ENCODE measurements at places on chromosomes 3 and 15.
A peak's percentile ranks its signal among the peaks of the same experiment; 100 is the strongest.

- DNase-seq, result no peak
Measured at GRCh38 chr15:25863111-25863967, at the start of gene ATP10A. TSS of gene ATP10A (minus strand) at chr15:25863327. CDS start at chr15:25863096, 231 bp downstream.

DNA sequence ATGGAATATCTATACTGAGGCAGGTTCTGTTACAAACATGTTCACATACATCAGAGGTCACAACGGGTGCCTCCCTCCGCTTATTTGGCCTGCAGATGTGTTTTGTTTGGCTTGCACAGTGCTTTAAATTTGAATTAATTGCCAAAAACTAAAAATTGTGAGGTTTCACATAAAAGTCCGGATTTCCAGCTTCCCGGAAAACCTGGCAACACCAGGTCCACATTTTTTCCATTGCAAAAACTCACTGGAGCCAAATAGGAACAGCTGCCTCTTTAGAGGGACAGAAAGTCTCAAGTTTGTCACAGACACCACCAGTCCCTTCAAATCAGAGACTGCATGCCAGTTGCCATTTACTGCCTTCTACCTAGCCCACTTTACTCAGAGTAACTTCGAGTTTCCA, 205.9 kb upstream of the MDFIC2 start:
- no peak for DNase-seq

GRCh38 chr3:109268181-109268580, 48.1 kb downstream of the DPPA2 start:
- DNase-seq, result no peak

GRCh38 chr3:149808209-149808829, 4.7 kb upstream of the RNF13 start:
- DNase-seq, result no peak

- no peak for DNase-seq
Measured at GRCh38 chr15:95162967-95163531, 931.7 kb downstream of the MCTP2 start.

- no peak for DNase-seq
Measured at GRCh38 chr3:24229468-24230221, 265.0 kb downstream of the THRB start.

GRCh38 chr3:127787071-127787490, 35.2 kb downstream of the MGLL start:
- peak; percentile 53 for DNase-seq

GRCh38 chr15:38112406-38112805, 140.2 kb upstream of the SPRED1 start:
- no peak for DNase-seq

DNA sequence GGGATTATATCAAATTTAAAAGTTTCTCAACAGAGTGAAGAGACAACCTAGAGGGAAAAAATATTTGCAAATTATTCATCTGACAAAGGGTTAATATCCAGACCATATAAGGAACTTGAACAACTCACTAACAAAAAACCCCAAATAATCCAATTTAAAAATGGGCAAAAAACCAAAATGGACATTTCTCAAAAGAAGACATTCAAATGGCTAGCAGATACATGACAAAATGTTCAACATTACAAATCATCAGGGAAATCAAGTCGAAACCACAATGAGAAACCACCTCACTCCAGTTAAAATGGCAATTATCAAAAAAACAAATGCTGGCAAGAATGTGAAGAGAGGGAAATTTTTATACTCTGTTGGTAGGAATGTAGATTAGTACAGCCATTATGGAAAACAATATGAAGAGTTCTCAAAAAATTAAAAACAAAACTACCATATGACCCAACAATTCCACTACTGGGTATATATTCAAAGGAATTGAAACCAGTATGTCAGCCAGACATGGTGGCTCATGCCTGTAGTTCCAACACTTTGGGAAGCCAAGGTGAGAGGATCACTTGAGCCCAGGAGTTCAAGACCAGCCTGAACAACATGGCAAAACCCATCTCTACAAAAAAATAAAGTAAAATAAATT, 88.5 kb downstream of the CSNK1G1 start:
- DNase-seq, result no peak

GRCh38 chr3:138774529-138775253, 60.0 kb downstream of the PIK3CB start:
- DNase-seq, result no peak

GRCh38 chr3:27714146-27714526, 8.0 kb downstream of the EOMES start:
- no peak for DNase-seq

GRCh38 chr3:129530251-129530791, 1.9 kb downstream of the RHO start:
- no peak for DNase-seq

DNA sequence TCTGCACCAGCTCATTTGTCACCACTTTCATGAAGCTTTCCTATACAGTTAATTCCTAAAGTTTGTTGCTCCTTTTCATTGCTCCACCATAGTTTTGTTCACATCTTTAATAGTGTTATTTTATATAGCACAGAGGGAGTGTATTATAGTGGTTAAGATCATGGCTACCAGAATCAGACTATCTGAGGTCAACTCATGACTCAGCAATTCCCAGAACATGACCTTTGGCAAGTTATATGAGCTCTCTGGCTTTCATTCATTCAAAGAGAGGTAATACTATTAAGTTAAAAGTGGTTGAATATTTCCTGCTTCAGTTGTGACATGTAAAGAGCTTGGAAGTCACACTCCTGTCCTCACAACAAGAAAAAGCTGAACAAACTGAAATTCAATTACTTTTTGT, 1073.5 kb downstream of the NAALADL2 start:
- no peak for DNase-seq

- DNase-seq, result no peak
Measured at GRCh38 chr3:190865828-190866227, 3.3 kb upstream of the GMNC start.

DNA sequence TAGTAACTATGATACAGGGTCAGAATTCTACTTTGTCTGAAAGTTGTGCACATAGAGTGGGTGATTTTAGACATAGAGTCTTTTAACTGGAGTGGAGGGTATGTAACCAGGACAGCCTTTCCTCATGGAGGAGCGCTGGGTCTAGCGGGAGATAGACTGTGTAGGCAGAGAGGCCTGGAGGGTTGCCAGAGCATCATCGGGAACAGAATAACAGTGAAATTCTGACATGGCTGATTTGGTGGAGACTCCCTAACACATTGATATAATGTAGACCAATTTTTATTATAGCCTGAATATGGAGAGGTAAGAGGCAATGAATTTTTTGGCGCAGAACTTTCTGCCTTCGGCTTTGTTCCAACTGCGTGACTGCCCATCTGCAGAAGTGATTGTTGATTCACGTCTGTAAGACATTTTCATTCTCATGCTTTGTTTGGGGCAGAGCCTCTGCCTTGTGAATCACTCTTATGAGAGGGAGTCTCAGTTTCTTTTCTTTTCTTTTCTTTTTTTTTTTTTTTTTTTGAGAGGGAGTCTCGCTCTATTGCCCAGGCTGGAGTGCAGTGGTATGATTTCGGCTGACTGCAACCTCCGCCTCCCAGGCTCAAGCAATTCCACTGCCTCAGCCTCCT, 16.0 kb downstream of the LPP start:
- no peak for DNase-seq

DNA sequence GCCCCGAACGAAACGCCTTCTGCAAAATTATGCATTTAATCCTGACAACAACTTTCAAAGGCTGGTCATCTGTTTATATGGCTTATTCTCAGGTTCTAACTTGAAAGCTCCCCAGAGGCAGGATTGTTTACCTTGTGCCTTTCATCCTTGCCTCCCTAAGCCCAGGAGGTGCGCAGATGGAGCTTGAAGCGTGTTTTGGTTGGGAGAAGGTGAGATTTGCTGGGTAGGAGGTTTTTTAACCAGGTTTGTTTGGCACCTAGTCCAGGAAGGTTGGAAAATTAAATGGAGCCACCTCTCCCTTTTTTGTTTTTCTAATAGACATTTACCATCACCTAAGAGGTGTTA, 675 bp downstream of the TSEN2 start:
- DNase-seq, result no peak

DNA sequence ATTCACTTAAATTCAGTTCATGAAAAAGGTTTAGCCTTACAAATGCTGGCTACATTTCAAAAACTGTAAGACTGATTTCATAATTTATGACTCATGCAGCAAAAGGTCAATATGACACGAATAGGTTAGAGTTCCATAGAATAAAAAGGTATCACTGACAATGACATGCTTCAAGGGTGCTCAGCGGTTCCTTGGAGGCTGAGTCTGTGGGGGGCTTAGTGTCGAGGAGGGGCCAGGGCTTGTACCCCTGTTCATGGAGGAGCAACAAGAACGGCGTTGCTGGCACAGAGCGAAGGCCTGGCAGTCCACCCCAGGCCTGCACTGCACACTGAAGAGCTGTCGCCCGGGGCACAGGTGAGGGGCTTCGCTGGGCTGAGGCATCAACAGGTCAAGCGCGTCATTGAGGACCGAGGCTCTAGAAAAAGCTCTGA, 174.2 kb downstream of the NR1D2 start:
- DNase-seq, result no peak

GRCh38 chr3:51974963-51975851, at the start of gene ABHD14A:
TSS of gene ABHD14A (plus strand) at chr3:51975064. CDS start at chr3:51975136, 72 bp downstream.
- no peak for DNase-seq

DNA sequence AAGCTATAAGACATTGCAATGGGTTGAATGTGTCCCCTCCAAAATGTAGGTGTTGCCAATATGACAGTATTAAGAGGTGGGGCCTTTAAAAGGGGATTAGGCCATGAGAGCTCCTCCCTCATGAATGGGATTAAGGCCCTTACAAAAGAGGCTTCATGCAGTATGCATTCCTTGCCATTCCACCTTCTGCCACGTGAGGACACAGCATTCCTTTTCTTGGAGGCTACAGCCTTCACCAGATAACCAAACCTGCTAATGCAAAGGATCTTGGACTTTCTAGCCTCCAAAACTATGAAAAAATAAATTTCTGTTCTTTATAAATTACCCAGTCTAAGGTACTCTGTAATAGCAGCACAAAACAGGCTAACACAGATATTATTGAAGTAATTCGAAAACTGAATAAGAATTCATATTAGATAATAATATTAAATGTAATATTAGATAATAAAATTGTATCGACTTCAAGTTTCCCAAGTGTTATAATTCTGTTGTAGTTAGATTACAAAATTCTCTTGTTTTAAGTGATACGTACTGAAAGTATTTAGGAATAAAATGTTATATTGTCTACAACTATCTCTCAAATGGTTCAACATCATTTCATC, 29.4 kb upstream of the ATP8B4 start:
- DNase-seq, result no peak

DNA sequence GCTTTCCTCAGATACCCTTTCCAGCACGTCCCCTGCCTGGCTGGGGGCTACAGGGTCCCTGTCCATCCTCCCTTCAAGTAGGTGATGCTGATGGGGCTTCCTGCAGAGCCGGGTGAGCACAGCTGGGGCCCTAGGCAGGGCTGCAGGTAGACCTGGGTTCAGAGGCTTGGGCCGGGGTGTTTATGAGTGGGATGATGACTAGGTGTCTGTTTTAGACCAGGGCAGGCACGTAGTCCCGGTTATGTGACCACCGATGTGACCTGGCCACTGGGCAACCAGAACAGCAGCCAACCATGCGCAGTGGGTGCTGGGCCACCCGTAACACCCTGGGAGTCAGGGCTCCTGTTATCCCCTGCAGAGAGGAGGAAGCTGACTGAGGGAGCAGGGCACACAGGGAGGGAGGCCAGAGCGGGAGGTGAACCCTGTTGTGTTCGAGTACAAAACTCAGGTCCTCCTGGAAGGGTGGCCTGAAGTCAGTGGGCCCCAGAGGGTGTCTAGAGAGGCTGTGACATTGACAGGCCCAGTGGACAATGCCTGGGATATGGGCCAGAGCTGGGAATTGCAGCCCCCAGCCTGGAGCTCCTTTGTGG, 101.6 kb downstream of the PLXNA1 start:
- no peak for DNase-seq

- no peak for DNase-seq
Measured at GRCh38 chr3:115999001-115999585, 375.8 kb downstream of the GAP43 start.

GRCh38 chr3:9727743-9728142, 3.8 kb upstream of the BRPF1 start:
- DNase-seq, result no peak

DNA sequence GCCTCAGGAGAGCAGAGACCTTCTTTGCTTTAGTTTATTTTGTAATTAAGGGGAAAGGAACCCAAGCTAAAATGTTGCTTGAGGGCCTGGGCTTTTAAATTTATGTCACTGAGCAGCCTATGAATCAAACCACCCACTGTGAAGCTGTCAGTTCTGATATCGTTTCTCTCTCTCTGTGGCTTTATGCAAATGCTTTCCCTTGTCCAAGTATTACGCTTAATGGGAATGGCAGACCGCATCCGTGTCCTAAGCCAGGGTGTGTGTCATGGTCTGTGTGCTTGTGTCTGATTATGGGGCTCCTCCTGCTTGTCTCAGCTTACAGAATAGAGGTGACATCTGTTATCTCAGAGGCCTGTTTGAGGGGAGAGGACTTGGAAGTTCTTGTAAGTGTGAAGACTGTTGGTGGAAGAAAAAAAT, 82.4 kb downstream of the EBLN2 start:
- no peak for DNase-seq

DNA sequence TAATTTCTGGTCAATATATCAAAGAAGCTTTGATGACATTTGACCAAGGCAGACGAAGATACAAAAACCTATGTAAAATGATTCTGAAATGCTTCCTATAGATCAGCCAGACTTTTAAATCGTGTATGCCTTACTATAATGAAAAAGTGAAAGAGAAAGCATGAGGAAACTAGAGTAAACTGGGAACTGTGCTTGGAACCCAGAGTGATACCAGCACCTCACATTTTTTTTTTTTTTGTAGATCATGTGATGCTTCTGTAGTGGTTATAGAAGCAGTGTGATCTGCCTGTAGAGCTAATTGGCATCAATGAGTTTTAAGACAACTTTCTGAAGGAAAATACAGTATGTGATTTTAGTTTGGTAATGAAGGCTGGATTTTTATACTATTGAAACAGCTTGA, 150.7 kb downstream of the NLGN1 start:
- DNase-seq, result no peak

- DNase-seq, result no peak
Measured at GRCh38 chr3:133246119-133246518, 153.7 kb upstream of the BFSP2 start.

GRCh38 chr3:74347563-74348268, 266.7 kb downstream of the CNTN3 start:
- DNase-seq, result no peak

DNA sequence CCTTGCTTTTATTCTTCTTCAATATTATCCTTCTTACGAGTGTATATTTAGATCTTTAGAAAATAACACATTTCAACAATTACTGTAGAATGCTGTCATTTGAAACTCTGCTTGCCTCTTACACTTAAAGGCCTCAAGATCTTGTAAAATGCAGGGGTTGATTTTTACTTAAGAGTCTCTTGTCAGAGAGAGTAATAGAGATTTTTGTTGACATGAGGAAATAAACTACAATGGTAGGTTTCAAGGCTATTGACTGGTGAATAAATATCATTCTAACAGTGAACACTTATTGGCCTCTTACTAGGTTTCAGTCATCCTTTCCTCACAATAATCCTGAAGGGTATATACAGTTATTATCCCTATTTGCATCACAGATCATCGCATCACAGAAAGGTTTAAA, 344.6 kb downstream of the GBE1 start:
- DNase-seq, result no peak

GRCh38 chr3:98732286-98733052, 30.7 kb upstream of the ST3GAL6 start:
- peak; percentile 53 for DNase-seq

GRCh38 chr3:78004571-78004970, 964.7 kb downstream of the ROBO2 start:
- no peak for DNase-seq

Data from hypothalamus (tissue), 51 donors.